Activated T-cell treated with anti-CD3 and anti-CD28 coated beads, Interleukin-2, amount 50 U/mL, for 4 hours (primary cell): ENCODE measurements at places on chromosomes 12 and 14. TPM values are rescaled to one million over a fixed set of nuclear protein-coding genes. Genes with fewer than 3 reads are reported as not detected.
A peak's percentile ranks its signal among the peaks of the same experiment; 100 is the strongest.

DNA sequence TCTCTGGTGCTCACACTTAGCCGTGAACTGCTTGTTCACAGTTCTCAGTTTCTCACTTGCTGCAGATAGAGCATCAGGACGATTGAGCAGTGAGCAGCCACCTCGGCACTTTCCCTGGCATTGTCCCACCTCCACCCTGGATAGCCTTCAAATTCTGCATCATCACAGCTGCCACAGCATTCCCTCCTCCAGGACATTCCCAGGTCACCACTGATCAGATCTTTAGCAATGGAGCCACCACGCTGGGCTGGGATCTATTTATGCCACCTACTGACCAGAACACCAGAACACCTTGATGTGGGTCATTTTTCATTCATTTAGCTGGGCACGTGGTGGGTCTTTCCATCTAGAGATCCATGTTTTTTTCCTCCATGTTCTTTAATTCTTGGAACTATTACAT, 23.6 kb downstream of the ACADS start:
- no peak for DNase-seq

GRCh38 chr12:43336962-43337555, 214.9 kb downstream of the ADAMTS20 start:
- no peak for DNase-seq

- DNase-seq: no peak
Observed at GRCh38 chr12:18818579-18819268, 80.8 kb downstream of the CAPZA3 start.

GRCh38 chr12:107196681-107197080, 103.3 kb upstream of the CRY1 start:
- DNase-seq: no peak

GRCh38 chr12:41228066-41228820, 40.1 kb downstream of the PDZRN4 start:
- DNase-seq: no peak

DNA sequence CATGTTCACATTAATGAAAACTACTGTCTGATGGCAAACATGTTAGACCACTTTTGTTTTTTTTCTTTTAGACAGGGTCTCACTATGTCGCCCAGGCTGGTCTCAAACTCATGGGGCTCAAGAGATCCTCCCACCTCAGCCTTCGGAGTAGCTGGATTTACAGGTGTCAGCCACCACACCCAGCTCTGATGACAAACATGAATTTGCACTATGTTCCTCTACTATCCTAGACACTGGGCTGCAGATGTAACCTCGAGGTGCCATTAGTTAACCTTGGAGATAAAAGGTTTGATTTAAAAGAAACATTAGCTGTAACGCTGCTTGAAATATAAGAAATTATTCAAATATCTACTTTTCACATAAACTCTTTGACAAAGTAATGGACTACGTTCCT, 8.1 kb downstream of the VPS37B start:
- no peak for DNase-seq

- DNase-seq: peak; percentile 76
Observed at GRCh38 chr12:55072083-55072482, 52.3 kb downstream of the NEUROD4 start.

DNA sequence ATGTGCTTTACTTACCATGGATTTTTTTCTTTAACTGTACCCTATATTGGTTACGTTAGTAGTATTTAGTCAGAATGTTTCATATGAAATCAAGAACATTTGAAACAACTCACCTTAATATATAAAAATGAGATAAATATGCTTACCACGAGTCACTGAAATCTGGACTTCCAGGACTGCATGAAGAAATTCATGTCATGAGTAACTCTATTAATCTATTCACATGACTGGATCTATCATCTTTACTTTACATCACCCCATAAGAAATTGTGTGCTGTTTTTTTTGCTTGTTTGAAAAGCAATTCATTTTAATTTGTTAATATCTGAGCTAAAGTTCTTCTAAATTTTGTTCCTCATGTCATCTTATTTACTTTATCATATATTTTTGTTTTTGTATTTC, 5.2 kb downstream of the EPYC start:
- no peak for DNase-seq

DNA sequence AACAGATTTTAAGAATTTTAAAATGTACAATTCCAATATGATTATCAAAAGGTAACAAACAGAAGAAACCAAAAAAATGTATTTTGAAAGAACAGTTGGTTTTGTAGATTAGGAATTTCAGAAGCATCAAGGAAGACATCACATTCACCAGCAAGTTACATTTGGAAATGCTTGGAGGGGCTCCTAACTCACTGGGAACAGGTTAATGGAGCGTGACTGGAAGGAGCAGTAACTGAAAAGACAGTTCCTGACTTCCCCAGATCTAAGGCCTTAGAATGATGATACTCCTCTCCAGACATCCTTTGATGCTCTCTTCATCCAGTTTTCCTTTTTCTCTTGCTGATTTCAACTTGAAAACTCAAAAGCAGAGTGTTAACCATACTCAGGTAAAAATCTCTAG, 220.0 kb upstream of the EGLN3 start:
- DNase-seq: no peak

- no peak for DNase-seq
Observed at GRCh38 chr12:124737040-124737419, 126.6 kb downstream of the SCARB1 start.

DNA sequence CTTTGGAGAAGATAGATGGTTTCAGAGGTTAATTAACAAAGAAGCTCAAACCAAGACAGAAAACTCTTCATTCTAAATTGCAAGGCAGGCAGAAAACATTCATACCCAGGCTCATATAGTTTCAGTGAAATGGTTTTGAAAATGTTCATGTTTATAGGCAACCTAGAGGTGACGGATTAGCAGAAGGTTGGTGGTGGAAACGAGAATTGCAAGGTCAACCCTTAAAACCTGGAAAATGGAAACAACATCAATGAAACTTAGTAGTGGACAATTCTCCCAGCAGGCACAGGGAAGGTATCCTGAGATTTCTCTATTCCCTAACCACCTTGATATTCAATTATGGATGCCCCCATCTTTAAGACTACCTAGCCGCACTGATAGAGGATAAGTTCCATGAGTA, 965 bp downstream of the CD163 start:
- DNase-seq: no peak

DNA sequence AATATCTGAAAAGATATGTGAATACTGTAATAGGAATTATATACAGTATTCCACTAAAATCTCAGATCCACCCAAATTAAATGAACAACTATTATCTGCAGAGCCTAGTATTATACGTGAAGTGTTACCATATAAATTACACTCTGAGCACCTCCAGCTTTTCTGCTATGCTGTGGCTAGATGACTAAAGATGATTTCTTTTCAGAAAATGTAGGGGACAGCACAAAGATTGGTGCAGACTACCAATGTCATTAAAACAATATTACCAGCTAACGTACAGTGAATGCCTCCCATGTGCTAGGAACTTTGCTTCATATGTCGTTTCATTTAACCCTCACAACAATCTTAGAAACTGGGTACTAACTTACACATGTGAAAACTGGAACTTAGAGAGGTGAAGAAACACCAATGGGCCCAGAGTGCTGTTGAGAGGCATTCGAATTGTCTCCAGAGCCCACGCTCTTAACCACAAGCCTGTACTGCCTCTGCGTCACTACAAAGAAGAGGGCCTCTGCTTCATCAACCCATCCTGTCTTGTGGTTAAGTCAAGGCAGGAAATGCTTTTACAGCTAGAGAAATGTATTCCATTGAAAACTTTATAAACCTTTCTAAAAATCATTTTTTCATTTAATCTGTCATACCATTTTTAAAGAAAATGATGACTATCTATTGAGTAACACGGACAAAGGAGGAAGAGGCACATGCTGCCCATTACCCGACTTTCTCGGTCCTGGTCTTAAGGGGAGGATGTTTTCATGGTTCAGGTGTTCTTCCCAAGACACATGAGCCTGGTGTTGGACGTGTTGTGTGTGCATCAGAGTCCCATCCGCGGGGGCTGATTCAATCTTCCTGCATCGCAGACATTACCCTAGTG, 1.3 kb downstream of the GPR65 start:
- peak; percentile 50 for DNase-seq

DNA sequence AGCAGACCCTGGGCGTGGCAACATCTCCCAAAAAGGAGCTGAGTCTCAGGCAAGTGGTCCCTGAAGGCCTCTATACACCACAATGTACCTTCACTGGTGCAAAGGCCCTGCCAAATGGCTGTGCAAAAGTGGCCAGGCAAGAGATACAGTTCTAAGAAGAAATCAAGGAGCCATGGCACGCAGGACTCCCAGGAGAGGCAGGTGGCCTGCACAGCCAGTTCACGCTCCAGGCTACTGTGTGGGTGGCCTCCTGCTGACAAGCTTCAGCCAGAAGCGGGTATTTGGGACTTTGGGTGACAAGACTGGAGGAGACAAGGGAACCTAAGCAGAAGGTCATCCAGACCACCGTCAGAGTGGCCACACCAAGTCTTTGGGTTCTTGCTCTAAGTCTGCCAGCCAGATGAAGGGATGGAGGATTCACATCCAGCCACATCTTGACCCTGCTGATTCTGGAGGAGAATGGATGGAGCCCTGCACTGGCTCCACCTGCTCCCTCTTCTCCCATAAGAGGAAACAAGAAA, 20.5 kb upstream of the ZFP36L1 start:
- DNase-seq: no peak

The DCP1B gene
- 11.4 TPM for total RNA-seq

The OR6C68 gene
- total RNA-seq: not detected

The CYP27B1 gene
- 18.4 TPM for total RNA-seq

The RAP1B gene
- total RNA-seq: 188 TPM

The SLC10A1 gene
- not detected for total RNA-seq

The RHOJ gene
- total RNA-seq: not detected

The SPTB gene
- total RNA-seq: 0.08 TPM

The WNT1 gene
- total RNA-seq: not detected
